ENCODE measurements at places on chromosomes 12 and 14.

DNA sequence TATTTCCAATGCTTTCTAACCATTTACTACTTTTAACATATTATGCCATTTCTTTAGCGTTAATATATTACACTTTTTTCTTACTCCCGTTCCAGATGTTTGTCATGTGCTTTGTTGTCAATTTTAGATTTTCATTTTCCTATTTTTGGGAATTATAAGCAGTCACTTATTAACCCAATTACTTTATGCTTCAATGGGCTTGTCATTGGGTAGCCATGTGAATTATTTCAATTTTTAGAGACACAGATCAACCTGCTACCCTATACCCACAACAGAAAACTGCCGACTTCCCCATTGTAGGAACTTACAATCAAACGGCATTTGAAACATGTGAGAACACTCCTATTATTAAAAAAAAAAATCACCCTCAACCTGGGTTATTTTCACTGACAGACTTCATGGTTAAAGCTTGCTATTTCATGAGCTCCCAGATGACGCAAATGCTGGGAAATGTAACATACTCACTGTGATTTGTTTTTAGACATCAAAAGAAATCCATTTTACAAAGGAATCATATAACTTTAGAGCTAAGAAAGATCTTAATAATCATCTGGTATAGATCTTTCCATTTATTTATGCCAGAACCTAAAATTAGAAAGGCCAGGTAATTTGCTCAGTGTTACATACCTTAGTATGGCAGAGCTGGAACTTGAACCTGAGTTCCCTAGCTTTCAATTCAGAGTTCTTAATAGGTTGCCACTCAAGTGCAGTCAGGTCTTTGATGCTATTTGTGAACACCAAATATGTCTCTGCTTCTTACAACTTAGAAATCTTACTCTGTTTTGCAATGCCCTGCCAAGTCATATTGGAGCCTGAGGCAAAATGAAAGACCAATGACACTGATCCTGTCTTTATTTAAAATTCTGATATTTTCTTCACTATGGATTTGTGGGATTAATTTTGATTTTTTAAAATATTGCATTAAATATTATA lies 340.4 kb downstream of the RAD51B start:
- no peak for DNase-seq

DNA sequence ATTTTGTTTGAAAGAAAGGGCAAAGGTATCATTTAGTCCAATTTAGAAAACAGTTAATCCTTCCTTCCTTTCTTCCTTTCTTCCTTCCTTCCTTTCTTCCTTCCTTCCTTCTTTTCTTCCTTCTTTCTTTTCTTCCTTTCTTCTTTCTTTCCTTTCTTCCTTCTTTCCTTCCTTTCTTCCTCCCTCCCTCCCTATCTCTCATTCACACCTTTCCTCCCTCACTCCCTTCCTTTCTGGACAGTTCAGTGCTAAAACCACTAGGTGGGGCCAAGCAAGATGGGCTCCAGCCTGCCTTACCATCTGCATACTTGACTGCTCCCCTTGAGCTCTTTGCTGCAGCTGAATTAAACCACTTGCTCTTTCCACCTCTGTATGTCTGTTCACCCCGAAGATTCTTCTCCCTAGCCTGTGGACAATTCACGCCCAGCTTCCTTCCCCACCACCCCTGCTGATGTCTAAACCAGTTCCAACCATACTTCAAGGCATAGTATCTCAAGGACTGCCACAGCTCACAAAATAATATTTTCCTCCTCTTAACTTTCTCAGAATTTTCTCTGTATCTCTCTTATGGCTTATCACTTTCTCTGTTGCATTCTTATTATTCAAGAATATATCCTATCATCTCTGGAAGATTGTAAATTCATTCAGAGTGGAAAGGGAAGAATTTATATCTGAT lies 78.0 kb downstream of the DBX2 start:
- peak; percentile 71 for DNase-seq

- DNase-seq, result no peak
Measured at GRCh38 chr14:29352706-29353080, 575.0 kb downstream of the PRKD1 start.

DNA sequence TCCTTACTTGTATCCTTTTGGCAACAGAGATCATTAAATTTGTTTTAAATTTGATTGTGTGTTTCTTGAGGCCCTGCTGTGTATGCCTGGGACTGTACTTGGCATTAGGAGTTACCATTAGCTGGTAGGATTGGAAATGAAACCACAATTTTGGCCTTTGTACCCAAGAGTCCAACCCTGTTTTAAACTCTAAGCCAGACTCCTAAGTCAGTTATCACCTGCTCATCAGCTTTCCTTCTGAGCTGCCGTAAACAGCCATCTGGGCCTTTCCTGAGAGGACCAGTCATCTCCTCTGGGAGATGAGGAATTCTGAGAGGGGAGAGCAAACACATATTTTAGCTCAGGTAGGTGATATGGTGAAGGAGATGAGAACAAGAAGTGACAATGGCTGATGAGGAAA lies 74.3 kb upstream of the SRSF5 start:
- DNase-seq, result no peak

- no peak for DNase-seq
Measured at GRCh38 chr12:85422762-85423161, 142.7 kb downstream of the ALX1 start.

- peak; percentile 70 for DNase-seq
Measured at GRCh38 chr12:79373896-79374499, 316.8 kb downstream of the PAWR start.

DNA sequence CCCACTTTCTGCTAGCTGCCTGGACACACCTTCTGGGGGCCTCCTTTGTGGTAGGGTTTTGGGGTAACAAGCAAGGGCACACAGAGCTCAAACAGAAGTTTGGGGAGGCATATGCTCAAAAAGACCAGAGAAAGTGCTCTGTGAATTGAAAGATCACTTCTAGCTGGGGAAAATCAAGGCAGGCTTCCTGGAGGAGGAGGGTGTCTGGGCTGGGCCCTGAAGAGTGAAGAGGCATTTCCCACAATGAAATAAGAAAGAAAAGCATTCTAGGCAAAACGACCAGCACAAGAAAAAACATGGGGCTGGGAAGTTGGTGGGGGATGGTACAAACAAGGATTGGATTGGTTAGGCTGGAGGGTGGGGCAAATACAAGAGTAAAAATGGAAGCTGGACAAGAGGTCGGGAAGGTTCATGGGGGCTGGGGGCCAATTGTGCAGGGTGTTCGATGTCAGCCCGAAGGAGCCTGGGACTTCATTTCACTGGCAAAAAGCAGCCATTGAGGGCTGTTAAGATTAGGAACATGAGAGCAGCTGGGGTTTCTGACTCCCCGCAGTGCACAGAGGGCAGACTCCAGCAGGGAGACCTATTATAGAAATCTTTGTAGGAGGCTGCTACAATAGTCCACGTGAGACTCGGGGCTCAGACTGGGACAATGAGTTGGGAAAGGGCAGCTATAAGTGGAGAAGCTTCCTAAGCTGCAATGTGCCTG lies 51.5 kb upstream of the CMKLR1 start:
- peak; percentile 27 for DNase-seq

GRCh38 chr14:68412505-68413465 lies 380.1 kb downstream of the ZFP36L1 start:
- DNase-seq, result no peak

GRCh38 chr14:87312169-87312893 lies 680.7 kb downstream of the GALC start:
- DNase-seq, result no peak

DNA sequence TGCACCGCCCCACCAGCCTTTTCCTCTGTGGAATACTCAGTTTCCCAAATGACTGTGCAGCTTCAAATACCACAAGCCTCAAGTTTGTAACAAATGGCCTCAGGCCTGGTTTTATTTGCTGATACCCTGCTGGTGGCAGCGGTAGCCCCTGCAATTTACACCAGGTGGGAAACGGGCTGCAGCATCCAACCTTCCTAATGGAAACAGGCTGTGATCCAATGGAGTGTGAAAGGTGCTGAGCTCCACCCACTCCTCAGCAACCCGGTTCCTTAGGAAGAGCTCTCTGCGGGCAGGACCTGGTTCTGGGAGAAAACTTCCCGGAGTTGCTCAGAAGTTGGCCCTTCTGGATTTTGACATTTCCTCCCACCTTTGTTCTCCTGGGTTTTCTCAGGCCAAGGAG lies 41.7 kb upstream of the LTA4H start:
- DNase-seq, result no peak

DNA sequence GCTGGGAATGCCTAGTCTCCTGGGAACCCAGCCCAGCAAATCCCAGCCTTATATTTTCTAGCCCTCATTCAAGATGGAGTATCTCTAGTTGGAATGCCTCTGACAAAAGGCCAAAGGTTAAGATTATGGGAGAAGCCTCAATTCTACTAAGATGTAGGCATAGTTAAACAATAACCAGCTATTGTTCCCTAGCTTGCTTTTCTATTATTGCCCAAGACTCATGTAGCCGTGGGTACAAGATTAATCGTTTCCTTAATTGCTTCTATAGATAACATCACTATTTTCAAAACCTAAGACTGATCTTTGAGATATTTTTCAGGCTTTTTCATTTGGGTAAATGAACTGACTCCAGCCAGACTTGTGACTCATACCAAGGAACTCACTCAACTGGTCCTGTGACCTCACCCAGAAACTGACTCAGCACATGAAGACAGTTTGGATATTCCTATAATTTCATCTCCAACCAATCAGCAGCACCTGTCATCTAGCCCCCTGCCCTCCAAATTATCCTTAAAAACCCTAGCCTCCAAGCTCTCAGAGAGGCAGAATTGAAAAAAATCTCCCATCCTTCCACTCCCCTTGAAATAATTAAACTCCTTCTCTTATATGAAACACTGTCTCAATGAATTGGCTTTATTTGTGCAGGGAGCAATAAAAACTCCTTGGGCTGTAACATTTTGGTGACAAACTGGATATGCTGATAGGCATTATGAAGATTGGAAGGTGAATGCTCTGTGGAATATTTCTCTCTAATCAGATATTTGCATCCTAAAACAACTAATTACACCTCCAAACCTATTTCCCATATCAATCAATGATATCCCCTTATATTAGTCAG lies 589.0 kb downstream of the C12orf50 start:
- DNase-seq, result no peak

- DNase-seq, result no peak
Measured at GRCh38 chr12:113142173-113142885, 6.8 kb upstream of the RASAL1 start.

GRCh38 chr12:92079054-92079385 lies 66.6 kb downstream of the BTG1 start:
- no peak for DNase-seq

- no peak for DNase-seq
Measured at GRCh38 chr12:127041985-127042625, 1224.9 kb upstream of the TMEM132C start.

DNA sequence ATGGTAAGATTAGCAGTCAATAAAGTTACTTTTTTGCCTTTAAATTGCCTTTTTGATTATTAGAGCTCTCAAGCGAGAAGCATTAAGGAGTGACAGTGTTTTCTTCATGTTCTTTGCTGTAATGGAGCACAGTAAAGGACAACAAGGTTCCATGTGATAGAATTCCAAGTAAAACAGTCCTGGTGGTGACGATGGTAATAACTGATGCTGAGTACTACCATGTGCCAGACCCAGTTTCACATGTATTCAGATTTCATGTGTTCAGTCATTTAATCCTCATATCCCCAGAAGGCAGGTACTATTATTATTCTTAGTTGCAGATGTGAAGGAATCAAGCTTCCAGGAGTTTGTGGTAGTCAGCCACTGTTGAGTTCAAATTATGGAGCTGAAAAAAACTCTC lies 79.0 kb downstream of the FRMD6 start:
- no peak for DNase-seq

- no peak for DNase-seq
Measured at GRCh38 chr14:73014105-73014504, 12.8 kb downstream of the ZFYVE1 start.

DNA sequence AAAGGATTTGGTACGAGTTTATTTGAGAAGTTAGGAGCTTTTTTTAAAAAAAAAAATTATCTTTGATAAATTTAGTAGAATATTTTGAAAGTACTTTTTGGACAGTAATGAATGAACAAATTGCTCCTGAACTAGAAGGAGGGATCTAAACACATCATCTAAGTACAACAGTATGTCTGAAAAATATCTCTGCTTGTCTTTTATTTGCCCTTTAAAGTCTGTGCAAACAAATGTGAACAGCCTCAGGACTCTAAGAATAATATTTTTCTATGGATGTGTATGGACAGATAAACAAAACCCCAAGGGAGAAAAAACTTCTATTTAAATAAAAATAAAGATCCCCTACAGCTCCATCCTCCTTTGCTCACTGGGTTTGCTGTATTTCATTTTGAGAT lies 19.5 kb downstream of the FBXL14 start:
- DNase-seq, result no peak

GRCh38 chr12:53200458-53201176 lies 6.4 kb downstream of the ITGB7 start:
- no peak for DNase-seq

DNA sequence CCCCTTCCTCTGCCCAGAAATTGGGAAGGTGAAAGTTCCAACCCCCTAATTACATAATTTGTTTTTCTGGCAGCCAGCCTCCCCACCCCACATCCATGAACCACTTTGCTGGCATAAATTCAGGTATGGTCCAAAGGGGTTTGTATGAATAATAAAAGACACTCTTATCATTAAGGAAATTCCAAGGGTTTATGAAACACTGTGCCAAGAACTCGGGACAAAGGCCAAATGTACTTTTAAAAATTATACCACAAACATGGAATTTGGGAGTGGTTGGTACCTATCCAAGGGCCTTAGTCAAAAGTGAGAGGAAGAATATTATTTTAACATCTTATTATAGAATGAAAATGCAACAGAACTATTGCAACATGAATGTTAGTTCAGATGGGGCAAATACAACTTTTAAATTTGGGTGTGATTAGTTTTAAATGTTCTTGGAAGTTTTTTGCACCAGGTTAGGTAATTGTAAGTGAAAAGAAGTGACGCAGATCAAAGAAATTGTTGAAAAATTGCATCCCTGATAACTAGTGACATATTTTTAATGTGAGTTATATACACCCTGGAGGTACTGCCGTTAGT lies 217.8 kb downstream of the TMEM117 start:
- DNase-seq, result no peak

DNA sequence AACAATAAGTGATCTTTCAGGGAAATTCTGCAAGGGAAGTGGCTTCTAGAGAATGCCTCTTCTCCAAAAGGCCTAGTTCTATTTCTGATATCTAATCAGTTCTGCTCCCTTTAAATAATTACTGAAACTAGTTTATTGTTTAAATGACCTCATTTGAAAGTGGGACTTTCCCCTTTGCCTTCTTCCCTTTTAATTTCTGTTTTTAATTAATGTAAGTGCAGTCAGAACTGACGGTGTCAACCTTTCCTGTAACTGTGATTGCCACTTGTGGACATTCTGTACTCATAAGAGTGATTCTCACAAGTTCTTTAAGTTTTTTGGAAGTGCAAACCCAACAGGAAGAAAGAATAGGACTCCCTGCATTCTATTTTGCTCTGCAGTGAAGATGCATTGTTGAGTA lies 265.3 kb upstream of the PLEKHG7 start:
- no peak for DNase-seq

All from iPS-NIHi11 (cell line).